Stimulated activated CD8-positive, alpha-beta memory T cell treated with anti-CD3 and anti-CD28 coated beads, Interleukin-4, amount 100 ng/mL, for 1 hour (primary cell): ENCODE measurements at places on chromosomes 4 and X.

GRCh38 chrX:134694333-134695322, 36.4 kb upstream of the PLAC1 start:
- DNase-seq = no peak

- DNase-seq = no peak
Observed at GRCh38 chr4:16026160-16026761, 57.6 kb downstream of the PROM1 start.

DNA sequence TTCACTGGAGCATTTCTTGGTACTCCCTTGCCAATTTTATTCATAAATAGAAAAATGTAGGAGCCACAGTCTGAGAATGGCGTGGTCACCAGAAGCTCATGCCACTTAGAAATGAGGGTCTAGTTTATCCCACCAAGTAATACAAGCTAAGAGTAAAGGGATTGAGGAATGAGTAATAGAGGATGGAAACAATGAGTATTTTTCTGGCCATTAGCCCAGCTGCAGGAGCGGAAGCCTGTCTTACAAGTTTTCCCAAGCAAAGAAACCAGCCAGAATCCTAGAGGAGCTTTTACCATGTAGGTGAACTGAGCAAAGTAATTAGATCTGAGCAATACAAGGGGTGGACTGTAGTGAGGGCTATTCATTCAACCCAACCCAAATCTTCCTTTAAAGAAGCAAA, 160.7 kb upstream of the NPY2R start:
- no peak for DNase-seq

GRCh38 chr4:70594196-70594595, 2.1 kb downstream of the AMBN start:
- no peak for DNase-seq

DNA sequence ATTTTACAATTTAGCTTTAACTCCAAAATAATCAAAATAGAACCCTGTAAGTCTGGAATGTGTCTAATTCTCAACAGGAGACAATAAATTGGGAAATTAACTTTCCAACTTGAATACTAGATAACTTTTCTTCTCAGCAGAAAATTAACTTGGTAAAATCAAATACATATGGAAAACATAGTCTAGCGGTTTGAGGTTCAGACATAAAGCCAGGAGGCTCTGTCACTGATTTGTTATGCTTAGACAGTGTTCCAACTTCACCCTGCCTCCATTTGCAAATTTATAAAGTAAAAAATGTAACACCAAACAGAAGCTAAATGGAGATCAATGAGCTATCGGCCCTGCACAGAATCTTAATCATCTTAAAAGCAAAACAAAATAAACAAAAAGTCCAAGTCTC, 46.3 kb downstream of the TBCK start:
- DNase-seq = no peak

- no peak for DNase-seq
Observed at GRCh38 chr4:160026721-160027120, 923.8 kb downstream of the RAPGEF2 start.

- DNase-seq = no peak
Observed at GRCh38 chrX:54786967-54787366, 11.1 kb downstream of the ITIH6 start.

- DNase-seq = no peak
Observed at GRCh38 chrX:147710301-147710700, 201.4 kb upstream of the FMR1 start.

DNA sequence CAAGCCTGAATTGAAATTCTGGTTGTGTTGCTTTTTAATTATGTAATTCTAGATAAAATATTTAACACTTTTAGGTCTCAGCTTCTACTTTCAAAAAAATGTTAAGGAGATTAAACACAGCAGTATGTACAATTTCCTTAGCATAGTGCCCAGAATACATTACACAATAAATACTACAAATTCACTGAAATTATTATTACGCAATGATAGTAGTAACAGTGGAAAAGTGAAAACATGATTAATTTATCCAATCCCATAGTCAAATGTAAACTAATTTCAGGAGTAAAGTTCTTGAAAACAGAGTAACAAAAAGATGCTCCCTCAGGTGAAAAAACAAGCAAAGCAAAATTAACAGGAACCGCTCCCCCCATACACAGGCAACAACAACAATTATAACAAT, 1915.4 kb downstream of the STIM2 start:
- DNase-seq = no peak

DNA sequence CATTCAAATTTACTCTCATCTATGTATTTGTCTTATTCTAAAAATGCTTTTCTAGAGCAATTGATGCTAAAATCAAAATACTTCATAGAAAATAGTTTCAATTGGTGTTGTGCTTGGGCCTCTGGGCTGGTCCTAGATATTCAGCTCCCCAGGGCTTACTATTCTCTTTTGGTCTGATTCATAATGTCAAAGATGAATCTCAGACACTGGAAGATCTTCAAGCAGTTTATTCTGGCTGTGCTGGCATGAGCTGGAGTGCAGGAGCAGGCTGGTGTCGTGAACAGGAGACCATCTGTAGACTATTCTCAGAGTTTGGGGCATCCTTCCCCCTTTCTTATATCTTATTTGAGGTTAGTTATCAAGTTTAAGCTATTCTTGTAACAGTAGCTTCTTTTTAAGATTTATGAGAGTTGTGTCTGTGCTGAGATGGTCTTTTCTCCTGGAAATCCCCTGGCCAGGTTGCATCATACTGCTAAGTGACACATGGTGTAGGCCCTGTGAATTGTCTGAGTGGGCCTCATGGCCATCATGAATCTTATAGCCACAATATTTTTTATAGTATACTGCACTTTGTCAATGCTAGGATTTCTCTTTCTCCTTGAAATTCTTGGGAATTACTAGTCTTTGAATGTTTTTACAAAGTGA, 1624.0 kb upstream of the IGFBP7 start:
- no peak for DNase-seq

DNA sequence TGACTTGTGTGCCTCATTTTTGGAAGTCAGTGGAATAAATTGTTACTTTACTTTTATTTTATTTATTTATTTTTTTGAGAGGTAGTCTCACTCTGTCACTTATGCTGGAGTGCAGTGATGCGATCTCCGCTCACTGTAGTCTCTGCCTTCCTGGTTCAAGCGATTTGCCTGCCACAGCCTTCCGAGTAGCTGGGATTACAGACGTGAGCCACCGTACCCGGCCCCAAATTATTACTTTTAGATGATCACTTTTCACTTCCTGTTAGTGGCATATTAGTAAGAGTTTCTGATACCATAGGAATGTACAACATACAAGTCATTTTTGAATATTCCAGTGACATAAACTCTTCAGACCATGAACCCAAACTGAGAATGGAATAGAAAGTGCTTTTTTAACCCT, 611.0 kb upstream of the MAGEB2 start:
- no peak for DNase-seq

DNA sequence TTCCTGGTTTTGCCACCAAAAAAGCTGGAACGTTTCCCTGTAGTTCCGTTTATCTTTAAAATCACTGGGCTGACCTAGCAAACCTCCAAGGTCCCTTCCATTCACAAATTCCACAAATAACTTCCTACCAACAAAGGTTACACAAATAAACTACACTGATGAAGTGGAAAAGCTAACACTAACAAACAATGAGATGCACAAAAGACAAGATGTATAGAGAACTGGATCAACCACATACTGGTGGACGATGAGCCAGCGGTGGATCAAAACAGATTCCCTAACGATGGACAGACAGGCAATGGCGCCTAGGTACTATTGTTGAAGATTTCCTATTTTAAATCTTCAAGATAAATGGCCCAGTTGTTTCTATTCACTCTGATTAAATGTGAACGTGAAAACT, 15.5 kb downstream of the AFAP1 start:
- no peak for DNase-seq

- no peak for DNase-seq
Observed at GRCh38 chrX:39168609-39169008, 367.4 kb downstream of the MID1IP1 start.

- no peak for DNase-seq
Observed at GRCh38 chr4:39039108-39039507, 6.9 kb upstream of the TMEM156 start.
